Stimulated activated CD4-positive, alpha-beta T cell treated with anti-CD3 and anti-CD28 coated beads, Interleukin-4, amount 100 ng/mL, for 48 hours (primary cell): ENCODE measurements at places on chromosomes 1 and 21.
A peak's percentile ranks its signal among the peaks of the same experiment; 100 is the strongest.

- no peak for DNase-seq
Measured at GRCh38 chr1:184691719-184692324, 62.8 kb downstream of the EDEM3 start.

DNA sequence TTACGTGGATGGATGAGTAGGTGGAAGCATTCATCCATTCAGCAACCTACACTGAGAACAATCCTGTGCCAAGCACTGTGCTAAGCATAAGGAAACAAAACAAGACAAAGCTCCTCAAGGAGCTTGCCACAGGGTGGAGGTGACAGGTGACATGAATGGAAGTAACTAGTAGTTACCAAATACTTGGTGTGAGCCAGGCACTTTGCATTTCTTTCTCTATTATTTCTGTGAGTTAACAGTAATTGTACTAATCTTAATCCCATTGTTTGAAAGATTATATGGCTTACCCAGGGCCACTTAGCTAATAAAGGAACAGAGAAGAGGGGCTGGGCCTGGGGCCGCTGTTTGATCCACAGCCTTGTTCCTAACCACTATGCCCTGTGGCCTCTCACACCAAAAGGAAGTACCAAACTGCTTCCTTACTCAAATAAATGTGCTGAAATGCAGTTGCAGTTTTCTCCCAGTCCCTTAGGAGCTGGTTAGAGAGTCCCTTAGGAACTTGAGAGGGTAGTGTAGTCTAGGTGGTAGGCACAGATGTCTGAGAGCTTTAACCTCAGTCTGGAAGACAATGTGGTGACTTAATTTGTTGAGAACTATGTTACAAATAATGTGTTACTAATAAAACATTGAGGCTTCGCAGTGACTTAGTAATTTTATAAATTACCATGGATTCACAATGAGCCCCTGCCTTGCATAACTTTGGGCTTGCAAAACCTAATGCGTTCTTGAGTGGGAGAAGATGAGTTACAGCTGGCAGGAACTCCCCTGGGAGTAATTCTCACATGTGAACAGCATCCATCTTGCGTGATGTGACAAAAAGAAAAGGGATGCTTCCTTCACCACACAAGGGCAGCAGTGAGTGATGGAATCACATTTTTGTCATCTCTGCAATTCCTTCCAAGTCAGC lies 69.8 kb downstream of the MPZL1 start:
- DNase-seq, result no peak

GRCh38 chr1:155003227-155003765 lies 694 bp downstream of the ZBTB7B start:
- DNase-seq, result no peak

GRCh38 chr1:239979456-239979855 lies 112.2 kb upstream of the FMN2 start:
- no peak for DNase-seq

GRCh38 chr1:189619682-189620332 lies 857.9 kb downstream of the BRINP3 start:
- DNase-seq, result no peak

DNA sequence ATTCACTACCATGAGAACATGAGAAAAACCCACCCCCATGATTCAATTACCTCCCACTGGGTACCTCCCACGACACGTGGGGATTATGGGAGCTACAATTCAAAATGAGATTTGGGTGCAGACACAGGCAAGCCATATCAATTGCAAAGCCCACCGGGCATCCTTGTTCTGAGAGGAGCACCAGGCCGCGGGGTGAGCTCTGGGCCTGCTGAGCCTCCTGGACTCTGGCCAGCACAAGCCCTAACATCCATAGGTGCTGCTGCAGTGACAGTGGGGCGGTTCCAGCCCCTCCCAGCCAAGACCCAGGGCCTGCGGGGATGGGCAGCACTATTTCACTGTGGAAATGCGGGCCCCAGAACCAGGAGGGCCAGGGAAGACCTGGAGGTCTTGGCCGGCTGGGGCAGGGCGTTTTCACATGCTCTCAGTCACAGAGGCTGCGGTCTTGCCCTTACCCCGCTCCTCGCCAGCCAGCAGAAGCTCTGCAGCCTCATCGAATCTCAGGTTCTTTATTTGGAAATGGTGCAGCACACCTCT lies 103.8 kb downstream of the PCBP3 start:
- no peak for DNase-seq

- no peak for DNase-seq
Measured at GRCh38 chr1:160705742-160706141, 5.9 kb downstream of the CD48 start.

- DNase-seq, result no peak
Measured at GRCh38 chr1:216168546-216168945, 254.7 kb downstream of the USH2A start.

DNA sequence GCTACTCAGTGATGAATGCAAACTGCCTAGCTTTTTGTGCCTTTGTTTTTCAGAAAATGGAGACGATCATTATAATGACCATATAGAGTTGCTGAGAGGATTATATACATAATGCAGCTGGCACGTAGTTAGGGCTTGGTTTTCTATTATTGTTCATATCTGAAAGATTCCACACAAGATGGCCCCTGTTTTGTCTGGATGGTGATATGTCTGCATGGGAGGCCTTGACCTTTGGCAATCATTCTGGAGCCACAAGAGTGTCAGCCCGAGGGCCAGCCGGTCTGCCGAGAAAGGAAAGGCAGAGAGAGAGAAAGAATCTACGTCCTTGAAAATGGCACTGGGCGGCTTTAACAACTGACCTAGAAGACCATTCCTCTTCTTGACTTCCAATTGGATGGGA lies 5.7 kb upstream of the SH2D1B start:
- DNase-seq, result no peak

DNA sequence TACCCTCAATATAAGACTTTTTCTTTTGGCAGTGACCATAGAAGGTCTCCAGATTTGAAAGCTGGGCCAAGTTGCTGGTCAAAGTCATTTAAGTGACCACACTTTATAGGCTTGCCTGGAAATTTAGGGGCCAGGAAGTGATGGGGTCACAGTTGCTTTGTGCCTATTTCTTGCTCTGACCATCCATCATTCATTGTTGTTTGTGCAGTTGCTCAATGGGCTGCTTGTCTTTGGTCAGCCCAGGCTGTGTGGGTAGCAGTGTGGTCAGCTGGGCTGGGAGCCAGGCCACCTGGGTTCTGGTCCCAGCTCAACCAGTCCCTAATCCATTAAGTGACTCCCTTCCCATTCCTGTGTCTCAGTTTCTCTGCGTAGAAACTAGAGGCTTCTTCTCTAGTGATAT lies 2.1 kb upstream of the OTUD7B start:
- DNase-seq, result no peak

DNA sequence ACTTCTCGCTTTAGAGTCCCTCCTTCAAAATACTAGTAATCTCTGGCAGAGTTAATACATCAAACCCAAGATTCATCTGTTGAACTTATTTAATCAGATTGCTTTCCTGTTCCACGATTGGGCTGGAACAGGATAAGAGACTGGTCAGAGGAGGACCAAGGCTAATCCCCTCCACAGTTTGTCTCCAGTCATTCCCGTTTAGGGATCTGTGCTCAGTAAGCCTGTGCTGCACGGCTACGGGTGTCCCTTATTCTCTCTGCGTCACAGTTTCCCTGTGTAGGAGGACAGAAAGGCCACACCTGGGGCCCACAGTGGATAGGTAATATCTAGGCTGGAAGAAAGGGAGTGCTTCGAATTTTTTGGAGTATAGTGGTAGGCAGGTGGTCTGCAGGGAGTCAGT lies 16.5 kb upstream of the NUAK2 start:
- DNase-seq, result no peak

DNA sequence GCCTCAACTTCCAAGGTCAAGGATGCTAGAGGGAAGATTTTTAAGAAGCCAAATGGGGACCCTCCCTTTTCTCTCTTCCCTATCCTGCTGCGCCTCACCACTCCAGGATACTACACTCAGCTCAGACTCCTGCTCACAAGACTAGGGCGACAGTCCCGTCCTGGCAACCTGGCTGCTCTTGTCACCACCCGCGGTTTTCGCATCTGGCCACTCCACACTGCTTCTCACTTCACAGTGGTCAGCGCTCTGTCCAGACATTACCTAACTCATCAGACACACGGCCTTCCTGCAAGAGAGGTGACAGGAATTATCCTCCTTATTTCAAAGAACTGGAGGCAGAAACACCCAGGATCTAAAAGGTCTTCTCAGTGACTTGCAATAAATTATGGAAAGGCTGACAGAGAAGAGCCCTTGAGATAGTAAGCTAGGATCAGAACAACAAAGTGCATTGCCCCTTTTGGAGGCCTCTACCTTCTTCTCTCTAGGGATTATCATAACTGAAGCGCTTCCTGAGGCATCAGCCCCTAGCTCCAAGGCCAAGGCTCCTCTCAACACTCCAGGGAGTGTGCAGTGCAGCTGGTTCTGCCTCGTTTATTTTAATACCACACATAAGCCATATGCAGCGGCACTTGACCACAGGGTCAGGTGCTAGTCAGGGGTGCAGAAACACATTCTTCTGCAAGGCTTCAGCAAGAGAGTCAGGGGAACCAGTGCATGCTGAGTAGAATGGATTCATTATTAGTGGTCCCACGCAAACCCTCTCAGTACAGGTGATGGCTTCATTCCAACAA lies 41.9 kb downstream of the ASTN1 start:
- no peak for DNase-seq

DNA sequence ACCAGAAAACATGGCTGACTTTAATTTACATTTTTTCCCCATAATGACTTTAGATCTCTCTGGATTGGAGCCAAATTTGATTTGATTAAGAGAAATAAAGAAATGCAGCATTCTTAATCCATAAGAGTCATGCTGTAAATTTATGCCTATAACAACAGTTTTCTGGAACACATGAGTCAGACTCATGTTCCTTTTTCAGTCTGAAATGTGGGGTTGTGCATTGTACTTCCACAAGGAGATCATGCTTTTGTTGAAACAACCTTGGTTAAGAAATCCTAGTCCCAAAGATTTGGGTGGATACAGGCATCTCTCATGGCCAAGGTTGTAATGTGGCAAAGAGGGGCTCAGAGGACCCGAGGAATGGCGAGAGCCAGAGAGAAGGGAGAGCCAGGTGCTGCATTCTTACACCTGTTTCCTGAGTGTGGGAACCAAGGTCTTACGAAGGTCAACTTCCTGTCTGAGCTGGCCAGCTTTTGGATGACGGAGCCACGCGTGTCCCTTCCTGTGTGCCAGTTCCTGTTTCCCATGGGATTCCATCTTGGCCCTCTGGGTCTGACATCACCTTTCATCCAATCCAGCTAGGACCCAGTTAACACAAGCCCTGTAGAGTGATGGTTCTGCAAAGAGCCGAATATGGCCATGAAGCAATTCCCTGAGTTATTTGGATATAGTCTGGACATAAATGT lies 23.1 kb downstream of the CLDN14 start:
- DNase-seq, result no peak

DNA sequence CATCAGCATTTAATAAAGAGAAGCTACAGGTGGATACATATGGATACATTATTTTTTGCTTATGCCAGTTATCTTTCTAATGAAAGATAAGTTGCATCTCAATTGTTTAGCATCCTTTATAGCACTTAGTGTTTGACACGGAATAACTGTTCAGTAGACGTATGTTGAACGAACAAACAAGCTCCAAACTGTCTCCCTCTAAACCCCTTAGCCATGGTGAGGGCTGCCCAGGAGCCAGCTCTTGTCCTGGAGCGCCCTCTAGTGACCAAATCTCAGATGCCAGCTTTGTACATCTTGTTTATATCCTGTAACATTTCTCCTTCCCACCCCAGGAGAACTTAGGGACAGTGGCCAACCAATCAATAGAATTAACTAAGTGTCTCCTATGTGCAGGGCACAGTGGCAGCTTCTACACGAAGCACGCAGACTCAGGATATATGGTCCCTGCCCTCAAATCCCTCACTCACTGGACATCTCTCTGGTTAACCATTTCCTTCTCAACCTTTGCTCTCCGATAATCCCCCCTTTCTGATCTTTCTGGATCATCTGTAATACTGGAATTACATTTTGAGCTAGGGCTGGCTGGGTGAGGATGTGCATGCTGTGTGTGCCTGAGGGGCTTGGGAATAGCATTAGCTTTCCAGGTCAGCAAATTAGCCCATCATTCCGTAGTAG lies 22.9 kb downstream of the KCNA10 start:
- peak; percentile 78 for DNase-seq

GRCh38 chr1:218366322-218367052 lies 21.4 kb downstream of the TGFB2 start:
- no peak for DNase-seq

- DNase-seq, result no peak
Measured at GRCh38 chr1:200912737-200913407, 18.2 kb downstream of the INAVA start.

- no peak for DNase-seq
Measured at GRCh38 chr1:55472784-55473183, 257.6 kb upstream of the USP24 start.

- DNase-seq, result no peak
Measured at GRCh38 chr1:40532844-40533424, 1.5 kb downstream of the ZNF684 start.

DNA sequence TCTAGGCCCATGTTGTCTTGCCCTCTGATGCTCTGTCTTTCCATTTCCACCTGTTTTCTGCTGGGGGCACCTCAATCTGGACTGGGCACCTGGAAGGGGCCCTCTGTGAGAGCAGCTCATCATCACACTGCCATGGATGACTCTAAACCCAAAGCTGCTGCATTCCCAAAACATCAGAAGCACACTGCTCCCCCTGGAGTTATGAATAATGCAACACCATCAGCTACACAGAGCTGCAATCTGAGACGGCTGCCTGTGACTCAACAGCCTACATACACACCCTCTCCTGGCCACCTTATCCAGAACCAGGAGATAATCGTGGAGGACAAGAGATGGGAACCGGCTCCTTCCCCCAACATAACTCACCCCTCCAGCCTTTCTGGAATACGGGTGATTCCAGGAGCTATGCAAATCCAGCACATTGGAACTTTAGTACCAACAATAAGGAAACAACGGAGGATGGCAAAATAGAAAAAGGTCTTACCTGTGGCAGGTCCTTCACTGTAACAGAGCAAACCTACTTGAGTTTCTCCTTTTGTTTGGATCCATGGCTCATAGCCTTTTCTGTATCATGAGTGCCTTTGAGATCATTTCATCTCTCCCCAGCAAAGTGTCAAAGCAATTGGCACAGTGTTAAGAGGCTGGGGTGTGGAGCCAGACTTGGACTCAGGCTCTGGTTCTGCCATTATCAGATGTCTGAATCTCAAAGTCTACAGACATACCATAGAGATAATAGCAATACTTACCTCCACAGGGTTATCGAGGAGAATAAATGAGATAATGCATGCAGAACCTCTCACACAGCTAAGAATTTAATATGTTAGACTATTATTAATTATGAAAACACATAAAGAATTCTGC lies 29.3 kb downstream of the AK2 start:
- DNase-seq, result no peak

DNA sequence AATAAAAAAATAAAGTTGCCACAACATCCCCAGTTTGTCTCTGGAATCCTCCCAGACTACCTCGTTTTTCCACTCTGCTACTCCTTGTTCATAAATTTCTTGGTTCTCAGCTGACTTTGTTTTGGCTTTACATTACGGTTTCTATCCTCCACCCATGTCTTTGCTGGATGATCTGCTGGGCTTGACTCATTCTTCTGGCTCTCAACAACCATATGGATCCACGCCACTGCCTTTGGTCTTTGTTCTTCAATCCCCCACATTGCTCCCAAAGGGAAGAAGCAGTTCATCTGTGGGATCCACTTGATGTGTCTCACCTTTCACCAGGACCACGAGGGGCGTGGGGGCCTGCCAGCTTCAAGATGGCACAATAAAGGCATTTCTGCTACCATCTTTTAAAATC lies 67.1 kb upstream of the NBL1 start:
- no peak for DNase-seq
